ENCODE measurements at places on chromosomes 12 and 14. TPM values are rescaled to one million over a fixed set of nuclear protein-coding genes. Genes with fewer than 3 reads are reported as not detected.

Gene NXPH4
- total RNA-seq: 1.6 TPM

Gene ACOT6
- total RNA-seq: not detected

Gene MARCHF9
- 18.8 TPM for total RNA-seq

Gene HOMEZ
- 4.1 TPM for total RNA-seq

Gene PSEN1
- total RNA-seq: 85.8 TPM

Gene LIN7A
- total RNA-seq: 37.9 TPM

Gene GLT8D2
- 13.5 TPM for total RNA-seq

Gene SLC7A8
- total RNA-seq: 5.0 TPM

Gene LRTM2
- 8.1 TPM for total RNA-seq

Gene GALNT16
- 10.3 TPM for total RNA-seq

Gene KLHL33
- total RNA-seq: under 0.01 TPM

Gene TMEM30B
- total RNA-seq: under 0.01 TPM

Gene EPYC
- not detected for total RNA-seq

Gene GLT1D1
- total RNA-seq: 8.1 TPM

Gene SLCO1B1
- total RNA-seq: not detected

Gene GPR68
- 4.4 TPM for total RNA-seq

Data from parietal lobe (tissue), 2 donors.